ENCODE measurements at places on chromosomes 2 and 18.

DNA sequence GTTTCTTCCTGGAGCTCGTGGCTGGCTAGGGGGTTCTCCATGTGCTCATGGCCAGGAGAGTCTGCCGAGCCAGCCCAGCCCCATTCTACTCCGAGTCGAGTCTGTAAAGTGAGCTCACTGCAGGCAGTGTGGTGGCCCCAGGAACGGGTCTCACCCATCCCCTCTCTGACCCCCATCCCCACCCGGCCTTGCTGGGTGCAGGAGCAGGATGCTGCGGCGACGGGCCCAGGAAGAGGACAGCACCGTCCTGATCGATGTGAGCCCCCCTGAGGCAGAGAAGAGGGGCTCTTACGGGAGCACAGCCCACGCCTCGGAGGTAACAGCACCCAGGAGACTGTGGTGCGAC is 1.4 kb downstream of the ANO7 start:
- no peak for DNase-seq

DNA sequence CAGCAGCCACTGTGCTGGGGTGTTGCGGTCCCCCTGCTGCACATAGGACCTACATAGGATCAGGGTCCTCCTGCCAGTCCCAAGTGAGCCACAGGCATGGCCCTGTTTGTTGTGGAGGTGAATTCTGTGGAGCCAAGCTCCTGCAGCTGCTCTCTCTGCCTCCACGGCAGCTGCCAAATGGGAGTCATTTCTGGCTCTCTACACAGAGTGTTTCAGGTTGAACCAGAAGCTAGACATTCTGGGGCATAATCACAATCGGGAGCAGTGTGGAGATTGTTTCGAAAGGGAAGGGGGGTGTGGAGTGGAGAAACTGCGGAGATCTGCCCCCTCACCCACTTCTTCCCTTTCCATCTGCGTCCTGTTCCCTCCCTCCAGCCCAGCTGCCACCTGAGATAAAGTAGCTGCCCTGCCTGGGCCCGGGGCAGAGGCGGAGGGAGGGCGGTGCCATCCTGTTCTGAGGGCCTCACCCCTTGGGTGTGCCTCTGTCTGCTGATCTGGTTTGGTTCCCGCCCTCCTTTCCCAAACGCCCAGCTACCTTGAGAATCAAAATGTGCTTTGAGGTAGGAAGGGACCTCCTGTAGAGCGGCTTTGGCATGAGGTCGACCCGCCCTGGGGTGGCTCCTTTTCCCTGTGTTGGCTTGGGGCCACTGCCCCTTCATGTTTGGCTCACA is 139.4 kb downstream of the WDSUB1 start:
- no peak for DNase-seq

- no peak for DNase-seq
Measured at GRCh38 chr18:28086670-28087552, 90.0 kb downstream of the CDH2 start.

DNA sequence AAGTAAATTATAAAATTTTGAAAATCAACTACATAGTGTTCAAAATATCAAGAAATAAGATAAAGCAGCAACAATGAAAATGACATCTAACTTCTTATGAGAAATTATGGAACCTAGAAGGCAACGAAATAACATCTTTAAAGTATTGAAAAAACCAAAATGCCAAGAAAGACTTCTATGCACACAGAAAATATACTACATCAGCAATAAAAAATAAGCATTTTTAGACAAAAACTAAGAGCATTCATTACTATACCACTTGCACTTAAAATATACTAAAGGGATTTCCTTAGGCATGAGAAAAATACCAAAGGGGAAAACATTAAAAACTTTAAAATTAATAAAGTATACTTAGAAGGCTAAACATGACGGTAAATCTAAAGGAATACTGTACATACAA is 556.3 kb downstream of the NUP35 start:
- DNase-seq: no peak

- no peak for DNase-seq
Measured at GRCh38 chr2:152078662-152079061, 20.2 kb downstream of the CACNB4 start.

GRCh38 chr2:212361174-212361756 is 177.3 kb downstream of the ERBB4 start:
- DNase-seq: no peak

DNA sequence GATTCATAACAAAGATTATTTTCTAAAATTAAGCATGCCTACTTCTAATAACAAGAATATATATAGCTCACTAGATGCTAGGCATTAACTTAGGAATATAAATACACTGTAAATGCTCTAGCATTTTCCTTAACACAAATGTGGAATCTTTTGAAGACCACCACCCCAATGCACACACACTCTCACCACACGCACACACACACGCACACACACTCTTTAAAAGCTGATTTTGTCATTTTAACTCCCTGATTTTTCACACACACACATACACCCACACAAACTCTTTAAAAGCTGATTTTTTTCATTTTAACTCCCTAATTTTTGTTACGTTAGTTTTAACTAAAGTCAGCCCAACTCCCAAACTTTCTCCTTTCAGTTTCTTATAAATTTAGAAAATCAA is 3.0 kb downstream of the COL5A2 start:
- no peak for DNase-seq

GRCh38 chr2:127657232-127657595 is 11.3 kb downstream of the GPR17 start:
- DNase-seq: no peak

GRCh38 chr2:59239146-59239545 is 998.0 kb upstream of the FANCL start:
- DNase-seq: no peak
